ENCODE measurements at places on chromosomes 13 and 19.

DNA sequence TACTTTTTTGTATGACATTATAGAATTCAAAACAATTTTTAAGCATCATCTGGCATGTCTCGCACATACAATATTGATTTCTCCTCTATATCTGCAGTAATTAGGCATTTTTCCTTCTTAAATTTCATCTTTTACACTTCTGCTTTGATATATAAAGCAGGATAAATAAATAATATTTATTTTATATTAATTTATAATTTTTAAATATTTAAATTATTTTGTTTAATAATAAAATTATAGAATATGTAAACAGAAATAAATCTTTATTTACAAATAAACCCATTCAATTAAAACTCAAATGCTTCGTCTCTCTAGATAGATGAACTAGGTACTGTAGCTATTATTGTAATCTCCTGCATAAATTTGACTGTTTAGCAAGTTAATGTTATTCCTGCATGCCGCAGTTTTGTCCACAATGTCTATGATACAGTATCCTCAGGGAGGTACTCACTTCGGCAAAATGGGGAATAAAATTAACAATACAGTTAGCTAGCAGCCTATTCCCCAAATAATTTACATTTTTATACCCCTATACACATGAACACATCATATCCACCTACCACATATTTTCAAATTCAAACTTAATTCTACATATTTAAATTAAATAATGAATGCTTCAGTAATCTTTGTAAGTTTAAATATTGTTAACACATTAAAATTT, 473.6 kb upstream of the SLC10A2 start:
- ATAC-seq, result no peak

GRCh38 chr13:70960841-70961443, 852.7 kb upstream of the KLHL1 start:
- no peak for ATAC-seq

DNA sequence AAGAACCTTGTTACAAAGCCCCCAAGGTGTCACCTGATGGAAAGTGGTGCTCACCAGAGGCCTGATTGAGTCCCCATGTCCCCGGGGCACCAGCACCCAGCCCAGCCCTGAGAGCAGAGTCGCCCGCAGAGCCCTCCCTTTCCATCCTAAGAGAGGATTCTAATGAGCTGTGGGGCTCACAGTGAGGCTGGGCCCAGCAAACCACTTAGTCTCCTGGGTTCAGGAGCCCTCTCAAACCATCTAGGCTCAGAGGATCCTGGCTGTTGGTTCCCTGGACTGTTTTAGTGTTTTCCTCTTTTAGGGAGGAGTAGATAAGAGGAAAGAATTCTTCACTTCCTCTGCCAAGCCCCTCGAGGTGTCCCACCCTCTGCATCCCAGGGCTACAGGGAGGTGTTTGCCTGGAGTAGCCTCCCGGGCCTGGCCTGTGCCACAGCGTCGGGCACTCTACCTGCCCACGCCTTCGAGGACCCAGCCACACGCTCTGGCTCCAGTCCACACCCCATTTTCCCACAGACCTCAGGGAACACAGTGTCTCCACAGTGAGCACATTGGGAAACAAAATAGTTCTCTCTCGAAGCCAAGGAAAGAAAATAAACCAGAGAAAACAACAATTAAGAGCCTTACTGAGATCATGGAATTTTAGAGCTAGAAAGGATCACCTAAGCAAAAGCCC, 34.4 kb downstream of the DHRS12 start:
- ATAC-seq, result peak; percentile 88

DNA sequence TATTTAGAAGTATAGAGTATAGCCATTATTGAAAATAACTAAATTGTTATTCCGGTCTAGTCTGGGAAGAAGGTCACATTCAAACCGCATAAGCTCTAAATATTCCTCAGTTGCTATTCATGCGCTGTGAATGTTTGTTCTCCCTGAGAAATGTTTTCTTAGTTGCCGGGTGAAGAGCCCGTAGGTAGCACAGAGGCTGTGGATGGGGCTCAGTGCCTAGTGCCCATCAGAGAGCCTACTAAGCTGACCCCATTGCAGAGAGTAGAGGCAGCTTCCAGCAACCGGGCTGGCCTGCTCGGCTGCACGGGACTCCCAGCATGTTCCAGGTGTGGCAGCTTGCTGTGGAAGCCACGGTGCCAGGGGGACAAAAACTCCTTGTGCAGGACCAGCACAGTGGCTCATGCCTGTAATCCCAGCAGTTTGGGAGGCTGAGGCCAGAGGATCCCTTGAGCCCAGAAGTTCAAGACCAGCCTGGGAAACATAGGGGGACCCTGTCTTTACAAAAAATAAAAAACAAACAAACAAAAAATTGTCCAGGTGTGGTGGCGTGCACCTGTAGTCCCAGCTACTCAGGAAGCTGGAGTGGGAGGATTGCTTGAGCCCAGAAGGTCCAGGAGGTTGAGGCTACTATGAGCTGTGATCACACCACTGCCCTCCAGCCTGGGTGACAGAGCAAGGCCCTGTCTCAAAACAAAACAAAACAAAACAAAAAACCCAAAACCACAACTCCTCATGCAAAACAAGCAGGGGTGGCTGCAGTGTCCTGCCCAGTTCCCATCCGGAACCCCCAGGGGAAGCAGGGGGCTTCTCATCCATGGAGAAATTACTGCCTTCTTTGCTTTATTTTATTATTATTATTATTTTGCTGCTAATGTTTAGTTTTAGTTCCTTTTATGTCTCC, 82.5 kb downstream of the KCTD15 start:
- ATAC-seq, result no peak

DNA sequence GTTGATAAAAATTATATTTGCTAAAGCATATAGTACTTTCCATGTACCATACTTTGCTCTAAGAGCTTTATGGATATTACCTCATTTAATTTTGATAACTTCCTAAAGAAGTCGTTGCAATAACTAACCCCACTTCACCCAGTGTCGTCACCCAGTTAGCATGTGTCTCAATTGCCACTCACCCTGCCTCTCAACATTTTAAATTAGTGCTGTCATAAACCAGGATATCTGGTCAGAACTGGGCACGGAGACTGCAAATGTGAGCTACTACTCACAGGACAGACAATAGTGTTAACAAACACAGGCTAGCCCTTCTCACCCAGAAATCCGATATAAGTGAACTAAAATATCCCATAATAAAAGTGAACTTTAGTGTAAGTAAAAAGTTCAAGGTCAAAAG, 430.6 kb downstream of the KLF12 start:
- no peak for ATAC-seq

- no peak for ATAC-seq
Observed at GRCh38 chr13:21812192-21812626, 141.3 kb downstream of the FGF9 start.

DNA sequence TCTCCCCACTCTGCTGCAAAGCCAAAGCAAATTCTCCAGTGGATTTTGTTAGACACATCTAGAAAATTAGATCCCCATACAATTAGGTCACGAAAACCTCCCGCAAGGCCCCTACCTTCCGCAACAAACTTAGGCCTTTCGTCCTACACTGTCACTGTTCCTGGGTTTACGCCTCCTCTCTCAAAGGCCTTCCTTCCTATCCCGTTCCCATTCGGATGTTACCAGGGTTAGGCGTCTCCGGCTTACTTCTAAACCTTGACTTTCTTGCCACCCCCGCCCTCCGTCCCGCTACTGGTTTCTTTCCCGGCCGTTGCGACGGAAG, 754 bp downstream of the RNF6 start:
- peak; percentile 64 for ATAC-seq

- no peak for ATAC-seq
Observed at GRCh38 chr19:46365561-46365960, 18.7 kb downstream of the PPP5C start.

- ATAC-seq, result no peak
Observed at GRCh38 chr13:73816702-73817101, 317.5 kb downstream of the KLF12 start.

DNA sequence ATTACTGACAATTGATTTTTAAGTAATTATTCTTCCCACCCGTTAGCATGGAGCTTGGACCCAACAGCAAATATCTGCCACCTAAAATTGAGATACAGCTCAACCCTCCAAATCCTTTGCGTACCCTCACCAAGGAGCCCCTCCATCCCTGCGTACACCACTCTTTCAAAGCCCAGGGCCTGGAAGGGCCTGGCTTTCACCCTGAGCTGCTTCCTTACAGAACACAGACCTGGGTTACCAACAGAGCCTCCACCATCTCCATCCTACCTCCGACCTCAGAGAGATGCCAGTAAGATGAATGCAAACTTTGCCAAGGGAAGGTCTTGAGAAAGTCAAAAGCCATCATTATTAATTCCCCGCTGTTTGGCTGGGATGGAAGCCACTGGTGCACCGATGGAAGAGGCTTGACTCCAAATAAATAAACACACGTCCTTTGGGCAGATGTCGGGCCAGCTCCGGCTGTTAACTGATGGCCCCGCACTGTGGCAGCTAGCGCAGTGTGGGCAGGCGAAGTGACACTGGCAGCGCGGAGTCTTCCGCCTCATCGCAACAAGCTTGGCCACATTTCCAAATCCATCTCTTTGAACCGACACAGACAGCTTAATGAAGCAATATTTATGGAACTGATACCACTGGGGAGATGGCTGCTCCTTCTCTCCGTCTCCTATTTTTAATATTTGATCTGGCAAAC, 150.2 kb upstream of the VSTM2B start:
- no peak for ATAC-seq

GRCh38 chr13:35744566-35745178, 268.2 kb upstream of the MAB21L1 start:
- no peak for ATAC-seq

DNA sequence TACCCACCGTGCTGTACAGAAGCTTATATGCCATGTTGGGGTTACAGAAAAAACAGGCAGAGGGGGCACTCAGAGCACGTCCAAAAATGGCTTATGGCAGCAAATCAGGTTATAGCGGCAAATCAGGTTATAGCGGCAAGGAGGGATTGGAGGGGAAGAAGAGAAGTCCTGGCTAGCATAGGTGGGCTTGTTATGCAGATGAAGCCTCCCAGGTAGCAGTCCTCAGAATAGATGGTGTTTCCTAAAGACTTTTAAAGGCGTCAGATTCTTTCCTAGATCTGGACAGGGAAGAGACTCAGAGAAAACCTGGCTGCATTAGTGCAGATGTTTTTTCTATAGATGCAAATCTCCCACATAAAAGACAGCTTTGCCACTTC, 19.8 kb upstream of the PLEKHF1 start:
- no peak for ATAC-seq

GRCh38 chr19:54209811-54210494, 9.3 kb downstream of the RPS9 start:
- peak; percentile 84 for ATAC-seq

GRCh38 chr19:14700711-14701375, 11.0 kb downstream of the ZNF333 start:
- no peak for ATAC-seq

GRCh38 chr19:57559008-57559403, 657 bp downstream of the ZNF550 start:
- no peak for ATAC-seq

DNA sequence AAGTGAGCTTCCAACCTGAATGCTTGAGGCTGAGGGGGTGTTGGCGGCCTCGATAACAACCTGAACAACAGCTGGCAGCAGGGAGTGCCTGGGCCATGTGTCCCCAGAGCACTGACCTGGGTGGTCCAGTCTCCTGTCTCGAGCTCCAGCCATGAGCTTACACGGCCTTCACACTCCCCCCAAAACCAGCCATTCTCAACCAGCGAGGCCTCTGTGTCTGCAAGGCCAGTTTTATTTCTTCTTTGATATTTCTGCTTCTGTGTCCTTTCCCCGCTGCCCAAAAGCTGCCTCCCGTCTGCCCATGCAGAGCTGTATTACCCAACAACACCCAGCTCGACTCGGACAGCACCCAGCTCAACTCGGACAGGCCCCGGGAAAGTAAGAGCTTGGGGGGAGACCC, 32.5 kb upstream of the TFDP1 start:
- ATAC-seq, result no peak

DNA sequence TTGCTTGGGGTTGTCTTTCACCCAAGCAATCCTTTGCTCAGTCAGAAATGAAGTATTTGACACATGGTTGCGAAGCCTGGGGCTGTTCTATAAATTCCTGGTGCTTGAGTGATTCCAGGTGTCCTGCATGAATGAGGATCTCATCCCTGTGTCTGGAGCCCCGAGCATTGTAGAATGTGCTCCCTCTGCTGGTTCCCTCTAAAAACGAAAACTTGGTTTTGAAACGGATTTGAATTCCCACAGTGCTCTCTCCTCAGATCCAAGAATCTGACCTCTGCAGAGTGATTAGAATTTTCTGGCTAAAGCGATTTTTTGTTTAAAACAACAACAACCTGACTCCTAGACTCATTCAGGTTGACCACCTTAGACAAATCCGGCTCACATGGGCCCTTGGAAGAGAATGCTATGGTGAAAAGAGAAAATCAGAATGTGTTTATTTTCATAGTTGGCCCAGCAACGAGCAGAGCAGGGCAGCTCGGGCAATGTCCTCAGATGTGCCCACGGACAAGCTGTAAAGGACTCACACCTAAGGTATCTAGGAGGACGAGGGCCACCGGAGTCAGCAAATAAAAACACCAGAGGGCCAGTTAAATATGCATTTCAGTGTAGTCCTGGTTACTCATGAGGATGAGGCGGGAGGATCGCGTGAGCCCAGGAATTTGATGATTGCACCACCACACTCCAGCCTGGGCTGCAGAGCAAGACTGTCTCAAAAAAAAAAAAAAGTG, 8.7 kb upstream of the ATP12A start:
- peak; percentile 88 for ATAC-seq

DNA sequence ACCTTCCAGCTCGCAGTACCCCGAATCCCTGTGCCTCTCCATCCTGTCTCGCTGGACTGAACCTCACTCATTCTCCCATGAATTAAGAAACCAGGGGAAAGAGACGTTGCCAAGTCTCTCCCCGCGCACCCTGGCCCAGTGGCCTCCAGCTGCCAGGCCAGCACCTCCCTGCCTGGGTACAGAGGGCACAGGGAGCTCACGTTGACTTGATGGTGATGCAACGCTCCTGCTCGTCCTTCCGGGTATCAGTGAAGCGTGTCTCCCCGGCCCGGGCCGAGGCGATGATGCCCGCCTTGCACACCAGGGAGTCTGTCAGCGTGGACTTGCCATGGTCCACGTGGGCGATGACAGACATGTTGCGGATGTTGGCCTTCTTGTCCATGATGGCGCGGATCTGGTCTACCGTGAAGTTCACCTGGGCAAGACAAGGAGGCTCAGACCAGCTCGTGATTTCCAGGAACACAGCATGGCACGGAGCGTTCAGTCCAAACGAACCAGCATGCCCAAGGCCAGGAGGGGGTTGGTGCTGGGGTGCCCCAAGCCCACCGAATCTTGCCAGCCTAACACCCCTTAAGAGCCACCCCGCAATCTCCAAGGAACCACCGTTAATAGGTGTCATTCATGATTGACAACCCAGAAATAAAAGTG, 1.2 kb downstream of the EEF2 start:
- ATAC-seq, result no peak
